Glutamatergic neuron (in vitro differentiated cells): ENCODE measurements at places on chromosomes 1 and 21. TPM values are rescaled to one million over a fixed set of nuclear protein-coding genes. Genes with fewer than 3 reads are reported as not detected.
A peak's percentile ranks its signal among the peaks of the same experiment; 100 is the strongest.

TUFT1 gene
- total RNA-seq, result 7.0 TPM

GRCh38 chr1:246703581-246703980, 20.6 kb upstream of the SCCPDH start:
- no peak overlapping the region for H3K27ac ChIP-seq
- no peak for DNase-seq
- H3K27me3 ChIP-seq, result peaks cover 2% of the 10 kb centered on the region
- H3K36me3 ChIP-seq, result no peaks in the 10 kb centered on the region
- no peak overlapping the region for H3K4me3 ChIP-seq

- H3K36me3 ChIP-seq, result no peaks in the 10 kb centered on the region
- H3K4me3 ChIP-seq, result no peak overlapping the region
- H3K4me1 ChIP-seq, result no peaks in the 10 kb centered on the region
- no peak overlapping the region for H3K27ac ChIP-seq
Observed at GRCh38 chr1:92797961-92798360, 13.1 kb upstream of the EVI5 start.

DNA sequence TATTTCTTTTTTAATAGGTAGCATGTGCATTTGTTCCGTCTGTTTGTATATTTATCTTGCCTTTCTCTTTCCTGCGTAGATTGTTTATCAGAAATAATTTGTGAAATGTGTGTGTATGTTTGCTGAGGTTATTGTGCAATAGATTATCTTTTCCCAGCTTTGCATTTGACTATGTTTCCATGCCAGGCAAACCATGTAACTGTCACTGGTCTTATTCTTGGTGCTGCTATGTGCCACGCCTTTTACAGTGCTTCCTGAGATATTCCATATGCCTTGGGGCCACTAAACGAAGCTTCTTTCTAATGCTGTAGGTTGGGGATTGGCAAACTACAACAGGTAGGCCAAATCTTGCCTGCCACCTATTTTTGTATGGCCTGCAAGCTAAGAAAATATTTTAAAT, 598.8 kb downstream of the PLPP3 start:
- H3K36me3 ChIP-seq, result no peaks in the 10 kb centered on the region
- no peak for DNase-seq
- no peak overlapping the region for H3K4me3 ChIP-seq
- no peak overlapping the region for H3K27ac ChIP-seq
- no peaks in the 10 kb centered on the region for H3K4me1 ChIP-seq

ZNF593OS gene
- total RNA-seq, result 4.2 TPM

DNA sequence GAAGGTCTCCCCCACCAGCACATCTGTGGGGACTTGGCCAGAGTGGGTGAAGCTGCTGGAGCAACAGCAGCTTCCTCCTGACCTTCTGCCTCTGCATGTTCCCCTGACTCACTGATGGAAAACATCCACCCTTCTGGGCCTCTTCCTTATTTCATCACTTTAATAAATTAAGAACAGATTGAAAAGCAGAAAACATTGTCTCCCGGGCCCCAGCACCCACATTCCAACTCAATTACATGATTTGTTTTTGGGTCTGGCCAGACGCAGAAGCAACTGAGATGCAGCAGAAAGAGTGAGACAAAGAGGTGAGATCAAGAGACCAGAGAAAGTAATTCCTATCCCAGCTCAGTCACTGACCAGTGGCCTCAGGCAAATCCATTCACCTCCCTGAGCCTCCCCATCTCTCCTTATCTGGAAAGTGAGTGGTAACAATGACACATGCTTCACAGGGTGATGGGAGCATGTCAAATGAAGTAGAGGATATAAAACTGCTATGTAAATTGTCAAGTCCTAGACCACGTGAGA, 157.1 kb downstream of the ELAVL4 start:
- no peak overlapping the region for H3K27ac ChIP-seq
- no peak for DNase-seq
- H3K4me1 ChIP-seq, result peaks cover 19% of the 10 kb centered on the region

- H3K36me3 ChIP-seq, result no peaks in the 10 kb centered on the region
- no peak overlapping the region for H3K27ac ChIP-seq
- no peak overlapping the region for H3K4me3 ChIP-seq
Observed at GRCh38 chr1:186869526-186870228, 40.9 kb downstream of the PLA2G4A start.

ERVH48-1 gene
- total RNA-seq, result 0.59 TPM

DNA sequence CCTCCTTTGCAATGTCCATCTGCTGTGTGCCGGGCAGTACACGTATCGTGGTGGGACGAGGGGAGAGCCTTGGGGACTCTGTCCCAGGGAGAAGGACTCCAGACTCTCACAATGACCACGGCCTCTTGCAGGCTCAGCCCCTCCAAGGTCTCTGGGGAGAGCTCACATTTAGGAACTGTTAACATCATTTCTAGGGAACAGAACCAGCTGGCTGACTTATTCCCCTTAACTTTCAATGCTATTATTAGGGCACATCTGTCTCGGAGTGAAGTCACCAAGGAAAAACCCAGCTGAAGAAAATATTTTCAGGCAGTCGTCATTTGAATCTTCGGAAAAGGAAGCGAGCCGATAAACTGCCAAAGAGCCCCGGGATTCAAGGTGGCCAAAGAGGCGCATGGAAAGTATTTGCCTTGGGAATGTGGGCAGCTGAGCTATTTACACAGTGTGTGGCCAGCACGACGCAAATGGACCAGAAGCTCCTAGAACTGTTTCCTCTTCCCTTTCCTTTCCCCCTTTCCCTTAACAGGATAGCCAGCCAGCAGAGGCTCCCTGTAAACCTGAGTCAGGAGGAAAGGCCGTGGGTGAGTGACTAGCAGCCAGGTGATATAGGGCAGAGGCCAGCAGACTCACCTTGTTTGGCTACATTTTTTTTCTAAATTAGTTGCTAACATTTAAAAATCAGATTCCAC, 74.5 kb downstream of the ITPKB start:
- H3K27ac ChIP-seq, result no peak overlapping the region
- H3K36me3 ChIP-seq, result no peaks in the 10 kb centered on the region
- peaks cover 41% of the 10 kb centered on the region for H3K4me1 ChIP-seq
- H3K4me3 ChIP-seq, result no peak overlapping the region

DNA sequence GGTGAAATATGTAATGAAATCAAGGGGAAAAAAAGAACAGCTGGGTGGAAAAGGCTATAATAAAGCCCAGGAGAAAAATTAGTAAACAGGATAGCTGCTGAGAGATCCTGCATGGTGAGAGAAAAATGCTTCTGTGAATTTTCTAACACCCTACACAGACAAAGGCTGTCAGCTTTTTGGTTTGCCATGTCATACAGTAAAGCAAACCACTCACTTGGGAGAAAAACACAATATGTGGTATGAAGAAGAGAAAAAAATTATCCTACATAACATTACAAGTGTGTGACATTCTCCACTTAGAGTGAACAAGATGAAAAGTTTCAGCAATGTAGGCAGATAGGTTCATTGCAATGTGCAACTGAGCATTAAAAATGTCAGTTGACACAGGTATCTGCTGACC, 133.6 kb downstream of the PLPPR4 start:
- H3K4me1 ChIP-seq, result peaks cover 2% of the 10 kb centered on the region
- H3K27me3 ChIP-seq, result no peaks in the 10 kb centered on the region
- DNase-seq, result no peak
- H3K4me3 ChIP-seq, result no peak overlapping the region
- H3K27ac ChIP-seq, result no peak overlapping the region

CAMK2N1 gene
- 120 TPM for total RNA-seq

DNA sequence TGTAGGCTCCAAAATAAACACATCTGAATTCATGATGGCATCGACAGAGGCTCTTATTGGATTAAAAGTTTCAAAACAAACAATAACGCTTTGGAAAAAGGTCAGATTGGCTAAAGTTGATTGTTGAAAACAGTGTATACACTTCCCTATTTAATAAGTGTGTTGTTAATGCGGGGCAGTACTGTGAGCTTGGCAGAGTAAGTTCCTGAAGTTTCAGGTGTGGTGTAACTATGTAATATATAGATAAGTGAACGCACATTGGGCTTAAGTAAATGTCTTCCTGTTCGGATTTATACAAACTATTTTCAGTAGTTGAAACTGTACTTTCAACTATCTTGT, 810 bp downstream of the ZBTB37 start:
- peaks cover 4% of the 10 kb centered on the region for H3K36me3 ChIP-seq
- H3K4me3 ChIP-seq, result peak overlapping the region; percentile 98
- H3K27ac ChIP-seq, result peak overlapping the region; percentile 79
- H3K27me3 ChIP-seq, result peaks cover 7% of the 10 kb centered on the region

GRCh38 chr1:183723571-183723970, 70.5 kb upstream of the APOBEC4 start:
- H3K4me3 ChIP-seq, result no peak overlapping the region
- no peak for DNase-seq
- H3K27me3 ChIP-seq, result no peaks in the 10 kb centered on the region
- no peak overlapping the region for H3K27ac ChIP-seq

- DNase-seq, result no peak
- no peak overlapping the region for H3K4me3 ChIP-seq
- no peaks in the 10 kb centered on the region for H3K4me1 ChIP-seq
- no peak overlapping the region for H3K27ac ChIP-seq
- H3K27me3 ChIP-seq, result no peaks in the 10 kb centered on the region
Observed at GRCh38 chr21:9767592-9768375, 753.6 kb upstream of the TPTE start.

LDLRAD1 gene
- total RNA-seq, result not detected

DNA sequence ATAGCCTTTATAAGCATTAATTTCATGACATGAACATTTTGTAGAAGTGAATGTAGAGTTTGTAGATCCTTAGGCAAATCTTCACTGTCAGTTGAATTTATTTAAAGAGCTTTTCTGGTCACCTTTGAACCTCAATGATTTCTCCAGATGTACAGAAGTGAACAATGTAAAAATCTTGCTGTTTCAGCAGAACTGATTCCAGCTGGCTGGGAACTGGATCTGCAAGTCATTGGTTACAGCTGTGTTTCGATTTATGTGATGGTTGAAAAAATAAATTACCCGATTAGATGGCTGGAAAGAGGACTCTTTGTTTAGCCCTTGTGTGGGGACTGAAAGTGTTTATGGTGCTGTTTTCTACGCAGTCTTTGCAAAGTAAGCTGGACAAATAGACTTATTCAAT, 849.8 kb downstream of the USP25 start:
- no peak overlapping the region for H3K27ac ChIP-seq
- DNase-seq, result no peak
- H3K4me3 ChIP-seq, result no peak overlapping the region
- H3K4me1 ChIP-seq, result no peaks in the 10 kb centered on the region
- H3K27me3 ChIP-seq, result peaks cover 2% of the 10 kb centered on the region

DNA sequence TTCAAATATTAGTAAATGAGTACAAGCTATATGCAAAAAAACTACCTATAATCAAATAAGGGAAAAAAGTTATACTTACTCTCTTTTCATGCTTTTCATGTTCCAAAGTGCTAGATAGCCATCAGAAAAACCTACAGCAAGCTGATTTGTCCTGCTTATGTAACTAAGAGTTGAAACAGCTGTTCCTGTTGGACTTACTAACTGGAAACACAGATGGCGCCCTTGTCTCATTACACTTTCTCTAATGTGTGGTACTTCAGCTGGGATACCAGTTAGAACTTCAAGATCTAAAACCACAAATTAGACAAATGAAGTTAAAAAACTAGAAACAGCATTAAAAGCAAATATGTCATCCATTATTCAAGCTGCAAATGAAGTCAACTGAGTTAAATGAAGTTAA, 24.3 kb downstream of the AHCTF1 start:
- no peaks in the 10 kb centered on the region for H3K27me3 ChIP-seq
- H3K4me3 ChIP-seq, result no peak overlapping the region
- DNase-seq, result no peak
- no peaks in the 10 kb centered on the region for H3K36me3 ChIP-seq
- H3K4me1 ChIP-seq, result peaks cover 6% of the 10 kb centered on the region

- H3K27ac ChIP-seq, result peak overlapping the region; percentile 4
- H3K36me3 ChIP-seq, result no peaks in the 10 kb centered on the region
- no peaks in the 10 kb centered on the region for H3K27me3 ChIP-seq
Observed at GRCh38 chr1:117268535-117269455, 58.1 kb upstream of the VTCN1 start.

DNA sequence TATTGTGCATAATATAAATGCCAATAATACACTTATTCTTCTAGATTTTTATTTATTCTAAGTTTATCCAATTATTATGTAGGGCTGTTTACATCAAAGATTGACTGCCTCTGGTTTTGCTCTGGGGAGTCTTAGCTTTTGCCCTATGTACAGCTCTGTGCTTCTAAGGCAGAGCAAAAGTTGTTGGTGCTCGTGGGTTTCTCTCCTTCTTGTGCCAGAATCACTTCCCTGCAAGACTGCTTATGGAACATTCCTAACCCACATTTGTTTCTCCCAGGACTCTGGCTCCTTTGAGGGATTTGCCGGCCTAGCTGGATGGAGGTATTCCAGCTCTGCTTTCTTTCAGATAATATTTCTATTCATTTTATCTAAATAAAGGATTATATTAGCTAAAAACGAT, 849.1 kb downstream of the USP25 start:
- H3K4me1 ChIP-seq, result no peaks in the 10 kb centered on the region
- no peaks in the 10 kb centered on the region for H3K36me3 ChIP-seq
- H3K4me3 ChIP-seq, result no peak overlapping the region
- no peak for DNase-seq

S100A3 gene
- total RNA-seq, result not detected

AMY2B gene
- total RNA-seq, result 9.9 TPM

DNA sequence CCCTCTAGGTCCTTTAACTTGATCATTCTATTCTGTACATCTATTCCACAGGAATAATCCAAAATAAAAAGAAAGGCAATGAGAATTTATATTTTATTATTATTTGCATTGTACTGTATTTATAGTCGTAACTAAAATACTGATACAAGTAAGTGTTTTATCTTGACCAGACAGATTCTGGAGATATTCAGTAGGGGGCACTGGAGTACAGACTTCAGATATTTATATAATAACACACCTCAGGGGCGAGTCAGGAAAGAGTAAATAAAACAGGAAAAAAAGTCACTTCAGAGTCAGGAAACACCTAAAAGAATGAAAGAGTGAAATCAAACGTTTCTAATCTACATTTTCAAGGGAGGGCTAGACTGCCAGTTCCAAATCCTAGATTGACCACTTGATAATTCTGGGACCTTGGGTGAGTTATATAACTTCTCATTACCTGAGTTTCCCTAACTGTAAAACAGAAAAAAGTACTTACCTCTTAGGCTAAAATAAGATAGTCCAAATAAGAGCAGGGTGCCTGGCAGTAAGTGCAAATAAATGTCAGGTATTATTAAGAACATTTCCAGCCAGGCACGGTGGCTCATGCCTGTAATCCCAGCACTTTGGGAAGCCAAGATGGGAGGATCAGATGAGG, 31.1 kb upstream of the MTF1 start:
- no peak for DNase-seq
- no peak overlapping the region for H3K27ac ChIP-seq
- H3K4me3 ChIP-seq, result no peak overlapping the region
